ENCODE measurements at places on chromosomes 1 and 21.

GRCh38 chr1:190975827-190976226 is 498.2 kb upstream of the BRINP3 start:
- no peak for DNase-seq

DNA sequence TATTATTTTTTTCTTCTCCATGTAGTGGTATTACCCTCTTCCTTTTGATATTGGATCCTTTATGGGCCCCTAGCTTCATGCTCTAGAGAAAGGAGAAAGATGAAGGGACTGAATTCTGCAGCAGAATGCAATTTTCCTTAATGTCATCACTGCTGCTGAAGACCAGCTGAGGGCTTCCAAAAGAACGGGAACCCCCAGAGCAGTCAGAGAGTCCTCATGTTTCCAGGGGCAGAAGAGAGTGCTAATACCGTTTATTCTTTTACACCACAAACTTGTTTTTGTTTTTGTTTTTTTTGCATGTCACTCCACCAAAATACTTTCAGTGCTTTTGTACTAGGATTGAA is 21.1 kb upstream of the TBX15 start:
- no peak for DNase-seq

- DNase-seq, result no peak
Observed at GRCh38 chr1:159339536-159339935, 37.4 kb downstream of the FCER1A start.

DNA sequence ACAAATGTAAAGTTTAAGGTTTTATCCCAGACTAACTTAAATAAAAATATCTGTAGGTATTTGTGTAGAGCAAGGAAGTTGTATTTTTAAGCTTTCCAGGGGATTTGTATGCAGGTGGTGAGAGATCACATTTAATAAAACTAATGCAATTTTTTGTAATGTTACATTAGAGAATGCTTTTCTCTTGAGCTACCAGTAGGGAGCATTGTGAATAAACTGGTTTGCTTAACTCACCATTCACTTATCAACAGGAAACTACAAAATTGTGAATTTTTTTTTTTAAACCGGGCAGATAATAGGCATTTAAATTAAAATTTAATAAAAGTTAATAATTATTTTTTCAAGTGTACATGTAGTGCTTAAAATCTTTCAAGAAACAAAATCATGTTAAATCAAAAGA is 78.6 kb downstream of the IVNS1ABP start:
- no peak for DNase-seq
